AG09309 (cell line): ENCODE measurements at places on chromosomes 4 and X.

GRCh38 chrX:136453771-136454170 is 34.0 kb upstream of the BRS3 start:
- DNase-seq: no peak

DNA sequence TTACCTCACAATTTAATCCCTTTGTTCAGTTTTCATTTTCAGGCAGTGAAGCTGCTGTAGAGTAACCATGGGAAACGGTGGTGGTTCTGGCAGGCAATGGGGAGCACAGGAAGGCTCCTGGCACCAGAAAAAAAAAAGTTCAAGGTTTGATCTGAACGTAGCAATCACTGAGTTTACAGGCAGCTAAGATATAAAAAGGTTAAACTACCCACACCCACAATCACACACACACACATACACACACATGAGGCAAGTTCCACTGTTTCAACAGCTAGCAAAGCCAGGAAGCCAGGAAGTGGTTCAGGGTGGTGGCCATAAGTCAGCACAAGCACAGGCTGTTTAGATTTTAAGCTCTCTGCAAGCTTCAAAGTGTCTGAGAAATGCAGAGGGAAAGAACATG is at the start of gene SULT1B1:
TSS of gene SULT1B1 (minus strand) at position 166 of the 400 bp plus-strand sequence. CDS start 5,403 bp downstream, outside the sequence.
- DNase-seq: no peak

DNA sequence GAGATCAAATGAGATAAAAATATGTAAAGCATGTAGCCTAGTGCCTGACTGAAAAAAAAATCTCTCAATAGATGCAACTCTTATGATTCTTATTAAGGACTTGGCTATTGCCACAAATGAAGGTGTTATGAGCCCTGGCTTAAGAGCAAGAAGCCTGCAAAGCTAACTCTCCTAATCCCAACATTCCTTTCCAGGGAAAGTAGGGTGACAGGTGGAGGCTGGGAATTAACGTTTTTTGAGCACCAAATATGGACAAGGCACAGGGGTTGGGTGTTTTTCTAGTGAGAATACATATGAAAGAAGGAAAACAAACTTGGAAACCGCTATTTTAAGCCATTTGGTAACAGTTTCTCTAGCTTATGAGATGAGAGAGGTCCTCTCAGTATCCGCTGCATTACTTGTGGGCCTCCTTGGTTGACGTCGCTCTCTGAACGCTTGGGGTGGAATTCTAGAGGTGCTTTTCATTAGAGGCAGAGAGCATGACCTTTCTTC is 2.4 kb downstream of the RHOH start:
- DNase-seq: no peak

DNA sequence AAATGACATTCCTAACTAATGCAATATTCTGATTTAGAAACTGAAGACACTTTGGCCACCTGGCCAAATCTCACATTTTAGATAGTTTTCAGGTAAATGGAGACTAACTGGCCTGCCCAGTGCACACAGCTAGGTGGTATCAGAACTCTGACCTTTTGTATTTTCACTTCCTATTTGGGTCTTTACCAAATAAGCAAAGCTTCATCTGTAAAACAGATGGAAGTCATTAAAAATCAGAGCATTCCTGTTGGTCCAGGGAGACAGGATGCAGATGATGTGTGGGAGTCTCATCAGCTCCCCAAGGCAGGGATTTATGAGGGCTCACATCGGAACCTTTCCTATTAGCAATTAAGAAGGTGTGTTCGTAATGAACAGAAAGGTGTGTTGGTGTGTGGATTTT is 57.7 kb downstream of the ARHGAP10 start:
- DNase-seq: no peak

- DNase-seq: no peak
These were observed 167.1 kb downstream of the NSUN7 start for GRCh38 chr4:40916880-40917279.
